Choroid plexus epithelial cell (primary cell): ENCODE measurements at places on chromosomes 2 and 18.

DNA sequence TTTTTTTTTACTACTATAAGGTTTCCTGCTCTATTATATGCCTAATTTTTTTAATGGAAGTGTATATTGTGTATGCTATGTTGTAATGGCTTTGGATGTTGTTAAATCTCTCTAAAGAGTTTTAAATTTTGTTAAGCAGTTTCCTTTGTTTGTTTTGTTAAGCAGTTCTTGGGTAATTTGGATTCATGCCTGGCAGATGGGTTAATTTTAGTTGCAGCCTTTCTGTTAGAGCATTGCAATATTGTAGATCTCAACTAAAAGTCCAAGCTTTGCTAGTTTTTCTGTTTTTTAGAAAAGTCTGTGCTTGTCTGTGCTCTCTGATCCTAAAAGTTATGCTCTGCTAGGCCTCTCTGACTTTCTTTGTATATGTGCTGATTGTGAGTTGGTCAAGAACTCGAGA is 1229.0 kb upstream of the NRXN1 start:
- DNase-seq, result peak; percentile 88

GRCh38 chr2:27249159-27249890 is 13.5 kb downstream of the SLC30A3 start:
- DNase-seq, result peak; percentile 31

GRCh38 chr18:51425475-51425874 is 228.0 kb upstream of the MEX3C start:
- DNase-seq, result no peak

DNA sequence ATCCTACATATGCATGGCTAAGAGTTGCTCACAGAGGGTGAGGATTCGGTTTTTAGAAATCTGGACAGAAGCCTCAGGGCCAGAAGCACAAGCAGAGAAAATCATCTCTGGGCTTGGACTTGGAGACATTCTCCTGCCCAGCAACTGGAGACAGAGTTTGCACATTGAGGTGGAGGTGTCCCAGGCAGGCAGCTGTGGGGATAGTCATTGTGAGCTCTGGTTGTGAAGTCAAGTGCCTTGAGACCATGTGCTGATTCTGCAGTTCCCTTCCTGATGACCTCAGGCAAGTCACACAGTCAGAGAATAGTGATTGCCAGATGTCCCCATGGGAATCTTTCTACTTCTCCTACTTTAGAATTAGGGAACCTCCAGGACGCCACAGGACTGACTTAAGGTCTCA is 108.4 kb upstream of the LDAH start:
- peak; percentile 3 for DNase-seq

DNA sequence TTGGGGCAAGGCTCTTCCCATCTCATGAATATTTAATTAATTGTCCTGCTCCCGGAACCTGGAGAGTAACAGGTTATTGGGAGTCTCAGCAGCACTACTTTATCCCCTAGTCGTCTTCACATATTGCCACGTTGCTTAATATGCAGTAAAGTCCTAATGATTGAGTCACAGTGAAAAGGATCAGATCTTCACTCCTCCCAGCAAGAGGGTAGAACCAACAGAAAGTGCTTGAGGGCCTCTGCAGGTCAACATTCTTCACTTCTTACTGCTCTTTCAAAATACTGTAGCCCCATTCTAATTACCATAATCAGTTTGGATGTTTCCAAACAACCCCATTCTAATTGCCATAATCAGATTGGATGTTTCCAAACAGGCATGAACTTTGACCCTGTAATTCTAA is 801.0 kb downstream of the LRRTM4 start:
- no peak for DNase-seq

GRCh38 chr2:145728511-145728910 is 1208.6 kb upstream of the ZEB2 start:
- no peak for DNase-seq

DNA sequence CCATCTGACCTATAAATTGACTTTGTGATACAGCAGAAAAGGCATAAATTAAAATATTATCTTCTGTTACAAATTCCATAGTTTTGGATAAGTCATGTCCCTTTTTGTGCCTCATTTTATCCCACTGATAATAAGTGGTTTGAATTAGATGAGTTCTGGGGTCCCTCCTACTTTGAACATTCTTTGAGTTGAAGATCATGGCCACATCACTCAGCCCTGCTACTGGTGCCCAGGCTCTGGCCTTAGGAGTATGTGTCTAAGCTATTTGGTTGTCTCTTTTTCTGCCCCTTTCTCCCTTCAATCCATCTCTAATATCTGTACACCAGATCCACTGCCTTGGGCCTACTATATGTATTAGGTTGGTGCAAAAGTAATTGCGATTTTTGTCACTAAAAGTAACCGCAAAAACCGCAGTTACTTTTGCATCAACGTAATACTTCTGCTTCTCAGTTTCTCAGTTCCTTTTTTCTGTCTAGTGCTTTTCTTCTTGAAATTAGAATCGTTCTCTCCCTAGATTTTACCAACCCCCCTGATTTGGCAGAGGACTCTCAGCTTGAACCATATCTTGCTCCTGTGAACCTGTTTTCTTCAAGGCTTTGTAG is 362.5 kb upstream of the TNP1 start:
- DNase-seq, result no peak

GRCh38 chr2:240458044-240458899 is 22.8 kb downstream of the GPC1 start:
- DNase-seq, result no peak

DNA sequence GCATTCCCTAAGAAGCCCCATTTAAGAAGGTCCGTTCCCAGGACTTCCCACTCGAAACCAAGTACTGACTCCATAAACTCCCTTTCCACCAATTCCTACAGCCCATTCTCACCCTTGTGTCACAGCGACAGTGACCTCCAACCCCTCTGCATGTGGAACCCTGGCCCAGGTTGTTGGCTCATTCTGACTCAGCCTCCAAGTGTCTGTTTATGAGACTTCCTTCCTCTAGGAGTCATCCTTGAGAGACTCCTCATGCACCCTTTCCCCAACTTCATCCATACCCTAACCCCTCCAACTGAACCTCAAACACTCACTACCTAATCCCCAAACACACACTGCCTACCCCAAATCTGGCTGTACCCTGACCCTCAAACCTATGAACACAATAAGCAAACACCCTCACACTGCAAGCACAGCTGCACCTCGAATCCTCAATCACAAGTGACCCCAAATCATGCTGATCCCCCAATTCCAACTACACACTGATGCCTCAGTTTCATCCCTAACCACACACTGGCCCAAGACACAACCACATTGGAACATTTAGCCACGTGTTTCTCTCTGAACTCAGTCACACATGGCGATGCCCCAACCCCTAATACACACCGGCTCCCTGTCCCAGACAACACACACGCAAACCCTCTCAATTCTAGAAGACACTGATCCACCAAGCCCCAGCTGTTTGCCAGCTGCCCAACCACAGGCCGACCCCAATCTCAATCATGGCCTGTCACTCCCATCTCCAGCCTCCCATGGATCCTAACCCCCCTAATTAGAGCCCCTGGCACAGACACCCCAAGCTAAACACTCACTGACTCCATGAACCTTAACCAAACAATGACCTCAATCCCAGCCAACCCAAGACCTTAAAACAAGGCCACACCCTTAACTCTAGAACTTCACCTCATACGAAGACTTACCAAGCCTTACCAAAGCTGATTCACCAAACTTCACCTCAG is 219.6 kb downstream of the CYP26B1 start:
- DNase-seq, result no peak

DNA sequence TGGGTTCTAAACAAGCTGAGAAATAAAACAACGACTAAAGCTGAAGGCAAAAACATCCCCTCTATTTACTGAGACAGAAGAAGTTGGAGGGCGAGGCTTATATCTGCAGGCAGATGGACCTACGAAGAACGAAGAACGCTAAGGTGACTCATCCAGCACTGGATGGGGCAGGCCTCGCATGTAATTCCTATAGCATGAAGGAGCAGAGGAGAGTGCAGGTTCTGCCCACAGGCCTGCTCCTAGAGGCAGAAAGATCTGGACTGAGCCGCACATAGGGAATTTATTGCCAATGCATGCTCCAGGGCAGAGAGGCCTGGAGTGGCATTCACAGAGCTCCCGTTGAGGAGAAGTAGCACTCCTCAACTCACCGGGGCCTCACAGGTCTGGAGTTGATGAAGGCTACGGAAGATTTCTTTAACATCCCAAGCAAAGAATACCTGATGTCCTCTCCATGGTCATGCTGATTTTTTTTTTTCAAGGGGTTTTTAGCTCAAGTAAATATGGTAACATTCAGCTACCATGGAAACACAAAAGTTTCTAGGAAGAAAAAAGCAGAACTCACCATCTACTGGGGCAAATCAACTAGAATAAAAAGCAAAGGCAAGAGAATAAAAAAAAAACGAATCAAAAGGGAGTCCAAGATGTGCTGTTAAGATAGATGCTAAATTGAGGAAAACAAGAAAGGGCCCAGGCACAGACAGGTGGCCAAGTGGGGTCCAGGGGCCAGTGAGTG is 10.4 kb upstream of the METTL21A start:
- peak; percentile 63 for DNase-seq

DNA sequence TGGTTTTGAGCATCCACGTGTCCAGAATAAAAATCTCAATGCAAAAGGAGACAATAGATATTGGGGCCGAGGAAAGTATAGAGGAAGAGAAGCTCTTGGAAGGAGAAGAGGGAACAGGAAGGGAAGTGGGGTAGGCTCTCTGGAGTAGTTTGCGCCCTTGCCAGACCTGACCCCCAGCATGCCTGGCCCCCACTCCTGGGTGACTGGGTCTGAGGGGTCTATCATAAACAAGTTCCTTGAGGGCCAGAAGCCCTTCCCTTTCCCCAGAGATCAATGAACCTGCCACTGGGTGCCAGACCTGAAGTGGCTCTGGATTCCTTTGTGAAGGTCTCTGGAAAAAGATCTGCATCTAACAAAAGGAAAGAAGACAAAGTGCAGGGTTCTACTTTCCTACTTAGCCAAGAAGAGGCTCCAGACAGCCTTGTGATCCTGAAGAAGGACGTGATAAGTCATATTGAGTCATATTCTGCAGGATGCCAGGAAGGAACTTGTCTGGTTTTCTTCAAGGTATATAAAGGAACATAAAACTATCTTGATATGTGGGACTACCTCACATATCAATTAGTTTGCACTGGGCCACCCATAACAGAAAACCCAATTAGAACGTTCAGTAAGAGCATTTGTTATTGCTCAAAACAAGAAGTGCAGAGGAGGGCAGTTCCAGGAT is 18.7 kb upstream of the ATOH8 start:
- no peak for DNase-seq

DNA sequence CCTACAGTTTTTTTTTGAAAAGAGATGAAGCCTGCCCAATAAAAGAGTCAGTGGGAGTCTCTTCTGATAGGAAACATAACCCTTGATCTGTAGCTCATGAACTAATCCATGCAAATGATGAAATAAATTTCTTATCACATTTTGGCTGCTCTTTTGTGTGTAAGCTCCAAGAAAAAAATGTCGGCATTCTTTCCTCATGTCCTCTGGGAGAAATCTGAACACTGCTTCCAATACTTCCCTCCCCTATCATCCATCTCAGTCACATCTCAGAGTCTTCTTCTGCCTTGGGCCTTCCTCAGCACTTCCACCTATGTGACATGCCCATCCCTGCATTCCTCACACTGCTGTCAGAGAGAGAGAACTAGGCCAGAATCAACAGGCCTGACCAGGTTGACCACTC is 395.7 kb upstream of the ST6GAL2 start:
- no peak for DNase-seq

DNA sequence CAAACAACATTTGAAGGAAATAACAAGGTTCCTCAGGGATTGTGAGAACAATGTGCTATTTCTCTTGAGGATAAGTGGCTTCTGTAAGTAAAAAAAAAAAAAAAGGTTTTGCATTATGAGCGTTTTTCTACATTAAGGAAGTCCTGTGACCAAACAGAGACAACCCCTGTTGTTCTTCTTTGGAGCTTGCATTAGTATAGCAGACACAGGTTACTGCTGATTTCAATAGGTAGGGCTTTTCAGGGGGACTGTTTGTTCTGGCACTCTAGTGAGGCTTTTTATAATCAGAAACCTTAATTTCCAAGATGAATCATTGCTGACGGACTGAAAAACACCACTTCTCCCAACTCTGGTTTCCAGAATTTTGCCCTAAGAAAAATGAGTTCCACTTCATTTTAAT is 8.2 kb downstream of the DPP10 start:
- DNase-seq, result no peak

DNA sequence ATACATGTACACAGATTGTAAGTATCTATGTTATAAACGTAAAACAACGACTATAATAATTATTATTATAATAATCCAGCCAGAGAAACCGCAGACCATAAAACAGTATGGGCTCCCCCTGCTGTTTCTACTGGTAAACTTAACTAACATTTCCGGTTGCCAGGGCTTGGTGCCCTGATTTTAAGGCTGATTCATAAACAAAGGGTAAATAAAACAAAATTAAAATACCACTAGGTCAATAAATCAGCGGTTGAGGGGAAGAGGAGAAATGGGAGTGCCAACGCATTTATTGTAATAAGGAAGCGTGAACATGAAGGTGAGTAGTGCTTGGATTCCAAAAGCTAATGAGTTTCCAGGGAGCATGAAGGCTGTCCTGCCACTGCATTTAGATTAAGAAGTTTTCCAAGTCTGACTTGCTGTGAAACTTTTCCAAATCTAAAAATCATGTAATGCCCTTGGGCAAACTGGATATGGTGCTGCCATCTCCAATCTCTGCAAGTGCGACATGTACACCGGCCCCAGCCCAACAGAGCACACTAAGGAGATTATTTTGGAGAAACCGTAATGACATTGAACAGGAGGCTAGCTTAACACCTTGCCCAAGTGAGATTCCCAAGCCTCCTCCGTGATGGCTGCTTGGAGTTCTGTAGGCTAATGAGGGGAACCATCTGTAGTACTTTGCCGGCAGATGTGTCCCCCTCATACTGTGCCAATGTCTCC is 50.7 kb upstream of the HNRNPA3 start:
- peak; percentile 65 for DNase-seq

- peak; percentile 70 for DNase-seq
These were observed 11.2 kb downstream of the ZNF385B start for GRCh38 chr2:179850188-179850587.

DNA sequence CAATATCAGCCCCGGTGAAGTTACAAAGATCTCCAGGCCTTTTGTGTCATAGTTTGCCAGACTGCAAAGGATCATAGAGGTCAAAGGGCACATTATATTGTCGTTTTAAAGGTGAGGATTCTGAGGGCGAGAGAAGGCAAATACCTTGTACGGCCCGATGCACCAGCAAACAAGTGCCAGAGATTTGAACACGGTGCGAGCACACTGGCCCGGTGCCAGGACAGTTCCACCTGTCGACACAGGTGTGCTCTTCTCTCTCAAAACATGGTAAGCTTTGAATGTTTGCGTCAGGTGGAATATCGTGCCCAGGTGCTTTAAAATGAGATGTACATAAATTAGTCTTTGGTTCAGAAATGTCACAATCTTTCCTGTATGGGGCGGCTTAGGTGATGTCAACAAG is 776.1 kb upstream of the ID2 start:
- DNase-seq, result no peak

DNA sequence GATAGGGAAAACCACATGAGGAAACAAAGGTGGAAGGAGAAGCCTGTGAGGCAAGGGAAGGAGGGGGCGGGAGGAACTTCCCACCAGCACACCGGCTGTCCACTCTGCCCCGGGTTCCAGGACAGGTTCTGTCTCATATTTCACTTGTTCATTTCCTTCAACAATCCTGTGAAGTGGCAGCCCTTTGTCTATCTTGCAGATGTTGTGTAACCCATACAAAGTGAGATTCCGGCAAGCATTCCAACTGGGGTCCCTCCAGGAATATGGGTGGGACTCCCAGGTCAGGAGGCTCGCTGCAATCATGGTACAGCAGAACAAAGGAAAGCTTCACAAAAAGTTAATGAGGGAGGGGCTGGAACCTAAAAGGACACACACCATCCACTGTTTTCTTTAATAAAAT is 271.3 kb upstream of the PXDN start:
- peak; percentile 53 for DNase-seq

- DNase-seq, result peak; percentile 81
These were observed 19.6 kb upstream of the KCNG3 start for GRCh38 chr2:42513252-42513918.
